ENCODE measurements at places on chromosomes 16 and 17. TPM values are rescaled to one million over a fixed set of nuclear protein-coding genes. Genes with fewer than 3 reads are reported as not detected.

The ANKRD13B gene
- 4.4 TPM for total RNA-seq

DNA sequence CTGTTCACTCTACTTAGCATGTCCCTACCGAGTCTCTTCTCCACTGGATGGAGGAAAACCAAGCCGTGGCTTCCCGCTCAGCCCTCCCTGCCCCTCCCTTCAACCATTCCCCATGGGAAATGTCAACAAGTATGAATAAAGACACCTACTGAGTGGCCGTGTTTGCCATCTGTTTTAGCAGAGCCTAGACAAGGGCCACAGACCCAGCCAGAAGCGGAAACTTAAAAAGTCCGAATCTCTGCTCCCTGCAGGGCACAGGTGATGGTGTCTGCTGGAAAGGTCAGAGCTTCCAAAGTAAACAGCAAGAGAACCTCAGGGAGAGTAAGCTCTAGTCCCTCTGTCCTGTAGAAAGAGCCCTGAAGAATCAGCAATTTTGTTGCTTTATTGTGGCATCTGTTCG lies 2.8 kb upstream of the LPCAT2 start:
- no peak for DNase-seq

The PRR35 gene
- total RNA-seq, result 0.12 TPM

DNA sequence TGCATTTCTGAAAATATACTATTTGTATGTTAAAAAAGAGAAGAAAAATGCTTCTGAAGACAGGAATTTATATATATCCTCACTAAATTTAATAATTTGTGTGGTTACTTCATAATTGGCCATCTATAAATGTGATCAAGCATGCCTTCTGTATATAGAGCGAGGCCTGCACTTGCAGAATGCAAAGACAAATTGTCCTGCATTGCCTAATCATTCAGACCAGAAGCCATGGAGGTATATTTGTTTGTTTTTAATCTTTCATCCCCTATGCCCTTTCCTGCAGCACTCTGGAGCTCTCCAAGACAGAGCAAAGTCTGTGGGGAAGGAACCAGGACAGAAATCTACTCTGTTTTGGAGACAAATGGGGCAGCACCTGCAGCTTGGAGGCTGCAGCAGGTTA lies 23.8 kb upstream of the DDX52 start:
- no peak for DNase-seq

DNA sequence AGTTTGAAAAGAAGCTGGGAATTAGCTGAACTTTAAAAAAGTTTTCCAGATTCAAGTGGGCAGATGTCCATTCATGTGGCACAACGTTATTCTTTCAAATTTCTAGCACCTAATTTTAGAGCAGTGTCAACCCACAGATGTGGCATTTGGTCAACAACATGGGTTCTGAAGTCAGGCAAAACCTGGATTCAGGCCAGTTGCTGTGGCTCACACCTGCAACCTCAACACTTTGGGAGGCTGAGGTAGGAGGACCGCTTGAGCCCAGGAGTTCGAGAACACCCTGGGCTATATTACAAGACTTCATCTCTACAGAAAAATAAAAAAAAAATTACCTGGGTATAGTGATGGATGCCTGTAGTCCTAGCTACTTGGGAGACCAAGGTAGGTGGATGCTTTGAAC lies 380.2 kb upstream of the SALL1 start:
- DNase-seq, result no peak

DNA sequence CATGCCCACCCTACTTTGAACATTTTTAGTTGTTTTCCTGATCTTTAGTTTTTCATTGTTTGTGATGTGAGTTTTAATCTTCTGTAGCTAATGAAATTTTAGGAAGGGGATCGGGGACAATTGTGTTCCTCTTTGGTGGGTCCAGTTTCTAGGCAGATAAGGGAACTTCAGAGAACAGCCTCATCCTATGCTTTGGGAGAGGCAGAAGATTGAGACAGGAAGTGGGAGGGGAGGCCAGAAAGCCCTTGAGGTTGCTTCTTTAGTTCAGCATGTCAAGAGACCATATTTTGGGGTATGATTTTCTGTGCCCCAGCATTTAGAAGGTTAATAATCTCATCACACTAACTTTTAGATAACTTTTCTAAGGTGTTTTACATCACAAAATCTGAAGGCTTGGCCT lies 191.0 kb downstream of the TANC2 start:
- DNase-seq, result no peak

The ATAD5 gene
- 18.1 TPM for total RNA-seq

- DNase-seq, result no peak
These were observed 17.1 kb downstream of the CUEDC1 start for GRCh38 chr17:57938061-57938502.

Data from natural killer cell treated with Interleukin-12 subunit alpha and Interleukin-12 subunit beta and Interleukin-15 and Interleukin-18, amount 100 ng/mL, for 72 hours (primary cell).